ENCODE measurements at places on chromosomes 4 and X.

GRCh38 chr4:40178672-40179071 is 18.2 kb upstream of the RHOH start:
- no peak for DNase-seq

GRCh38 chrX:154321594-154321993 is 26.0 kb downstream of the TKTL1 start:
- DNase-seq = no peak

DNA sequence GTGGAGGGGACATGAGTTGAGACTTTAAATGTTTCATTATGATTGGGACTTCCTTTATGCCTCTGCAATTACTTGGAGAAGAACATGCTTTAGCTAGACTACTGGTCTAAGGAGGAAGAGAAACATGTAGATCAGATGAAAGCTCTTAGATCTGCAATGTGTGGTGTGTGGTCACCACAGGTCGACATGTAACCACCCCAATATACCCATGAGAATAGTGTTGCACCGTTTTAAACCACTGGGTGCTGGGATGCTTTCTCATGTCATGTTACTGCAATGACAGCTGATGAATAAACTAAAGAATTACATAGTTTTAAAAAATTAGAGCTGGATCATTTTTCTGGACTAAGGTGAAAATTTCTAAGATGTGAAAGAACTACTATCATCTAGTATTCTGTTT is 1039.7 kb downstream of the RAPGEF2 start:
- DNase-seq = no peak

GRCh38 chr4:139083607-139083955 is 68.0 kb downstream of the NOCT start:
- peak; percentile 63 for DNase-seq

- DNase-seq = no peak
Observed at GRCh38 chr4:38866973-38867477, 581 bp upstream of the FAM114A1 start.

DNA sequence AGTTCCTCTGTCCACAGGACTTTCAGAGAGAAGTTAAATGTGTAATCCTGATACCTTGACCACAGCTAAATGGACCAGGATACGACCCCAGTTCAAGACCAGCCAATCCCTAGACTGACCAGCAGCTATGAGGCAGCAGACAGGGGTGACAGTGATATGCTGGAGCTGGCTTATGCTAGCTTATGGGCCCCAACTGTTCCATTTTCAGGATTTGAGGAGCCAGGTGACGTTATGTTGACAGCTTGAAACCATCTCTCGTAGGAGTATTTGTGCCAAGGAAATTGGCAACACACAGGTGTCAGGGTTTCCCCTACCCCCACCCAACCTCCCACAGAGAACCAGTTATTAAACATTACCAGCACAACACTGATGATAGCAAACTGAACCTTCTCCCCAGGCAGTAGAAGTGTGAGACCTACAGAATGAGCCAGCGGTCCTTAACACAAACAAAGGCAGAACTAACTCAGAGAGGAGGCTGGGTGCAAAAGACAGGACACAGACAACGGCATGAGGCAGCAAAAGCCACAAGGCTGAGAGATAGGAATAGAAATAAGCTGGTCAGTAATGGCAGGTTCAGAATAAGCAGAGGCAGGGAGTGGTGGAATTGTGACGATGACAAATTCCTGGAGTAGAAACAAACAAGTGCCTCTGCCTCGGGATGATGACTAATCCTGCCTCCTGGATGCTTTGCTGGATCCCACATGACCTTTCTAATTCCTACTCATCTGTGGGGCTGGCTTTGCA is 85.6 kb upstream of the CPEB2 start:
- DNase-seq = no peak

GRCh38 chr4:3436798-3437581 is 4.8 kb upstream of the HGFAC start:
- DNase-seq = no peak

Data from substantia nigra (tissue), 51 donors.